ENCODE measurements at places on chromosomes 5 and 9.
A peak's percentile ranks its signal among the peaks of the same experiment; 100 is the strongest.

DNA sequence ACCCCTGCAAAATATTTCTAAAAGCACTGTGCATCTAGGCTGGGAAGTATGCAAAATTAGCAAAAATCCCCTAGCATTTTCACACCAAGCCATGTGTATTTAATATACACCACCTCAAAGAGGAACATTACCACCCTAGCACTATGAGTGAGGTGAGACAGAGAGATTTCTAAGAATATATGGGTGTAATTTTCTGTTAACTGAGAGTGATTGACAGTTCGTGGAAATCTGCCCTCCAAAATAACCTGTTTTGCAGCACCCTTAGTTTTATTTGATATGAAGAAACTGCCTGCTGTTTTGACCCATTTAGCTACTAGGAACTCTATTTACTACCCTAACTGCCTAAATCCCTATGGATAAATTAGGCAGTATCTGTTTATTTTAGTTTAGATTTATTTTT is 64.2 kb upstream of the CDKN2B start:
- no peaks in the 10 kb centered on the region for H3K4me1 ChIP-seq
- no peak overlapping the region for H3K27ac ChIP-seq
- H3K4me3 ChIP-seq = no peak overlapping the region
- DNase-seq = no peak
- H3K36me3 ChIP-seq = no peaks in the 10 kb centered on the region
- no peaks in the 10 kb centered on the region for H3K27me3 ChIP-seq

- DNase-seq = no peak
- H3K27me3 ChIP-seq = no peaks in the 10 kb centered on the region
- no peak overlapping the region for H3K27ac ChIP-seq
- H3K4me1 ChIP-seq = no peaks in the 10 kb centered on the region
- no peaks in the 10 kb centered on the region for H3K36me3 ChIP-seq
- no peak overlapping the region for H3K4me3 ChIP-seq
Measured at GRCh38 chr5:66358741-66359140, 214.6 kb downstream of the SREK1 start.

DNA sequence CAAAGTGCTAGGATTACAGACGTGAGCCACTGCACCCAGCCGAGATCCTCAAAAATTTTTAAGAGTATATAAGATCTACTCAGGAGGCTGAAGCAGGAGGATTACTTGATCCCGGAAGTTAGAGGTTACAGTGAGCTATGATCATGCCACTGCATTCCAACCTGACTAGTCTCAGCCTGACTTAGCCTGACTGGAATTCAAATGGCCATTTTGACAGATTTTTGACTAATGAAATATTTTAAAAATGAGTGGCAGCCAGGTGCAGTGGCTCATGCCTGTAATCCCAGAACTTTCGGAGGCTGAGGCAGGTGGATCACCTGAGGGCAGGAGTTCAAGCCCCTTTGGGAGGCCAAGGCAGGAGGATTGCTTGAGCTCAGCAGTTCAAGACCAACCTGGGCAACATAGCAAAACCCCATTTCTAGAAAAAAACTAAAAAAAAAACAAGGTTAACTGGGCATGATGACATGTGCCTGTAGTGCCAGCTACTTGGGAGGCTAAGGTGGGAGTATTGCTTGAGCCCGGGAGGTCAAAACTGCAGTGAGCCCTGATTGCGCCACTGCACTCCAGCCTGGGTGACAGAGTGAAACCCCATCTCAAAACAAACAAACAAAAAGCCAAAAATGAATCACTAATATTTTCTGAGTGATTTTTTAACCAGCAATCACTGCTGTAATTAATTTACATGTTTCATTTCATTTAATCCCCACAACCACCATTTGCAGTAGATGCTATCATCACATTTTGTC is 16.6 kb downstream of the ATOX1 start:
- no peak for DNase-seq
- no peaks in the 10 kb centered on the region for H3K27me3 ChIP-seq
- no peak overlapping the region for H3K4me3 ChIP-seq
- peaks cover 13% of the 10 kb centered on the region for H3K36me3 ChIP-seq

GRCh38 chr5:62631909-62632580 is 53.4 kb downstream of the LRRC70 start:
- peak; percentile 23 for DNase-seq
- H3K4me3 ChIP-seq = no peak overlapping the region
- H3K27ac ChIP-seq = no peak overlapping the region
- no peaks in the 10 kb centered on the region for H3K27me3 ChIP-seq

DNA sequence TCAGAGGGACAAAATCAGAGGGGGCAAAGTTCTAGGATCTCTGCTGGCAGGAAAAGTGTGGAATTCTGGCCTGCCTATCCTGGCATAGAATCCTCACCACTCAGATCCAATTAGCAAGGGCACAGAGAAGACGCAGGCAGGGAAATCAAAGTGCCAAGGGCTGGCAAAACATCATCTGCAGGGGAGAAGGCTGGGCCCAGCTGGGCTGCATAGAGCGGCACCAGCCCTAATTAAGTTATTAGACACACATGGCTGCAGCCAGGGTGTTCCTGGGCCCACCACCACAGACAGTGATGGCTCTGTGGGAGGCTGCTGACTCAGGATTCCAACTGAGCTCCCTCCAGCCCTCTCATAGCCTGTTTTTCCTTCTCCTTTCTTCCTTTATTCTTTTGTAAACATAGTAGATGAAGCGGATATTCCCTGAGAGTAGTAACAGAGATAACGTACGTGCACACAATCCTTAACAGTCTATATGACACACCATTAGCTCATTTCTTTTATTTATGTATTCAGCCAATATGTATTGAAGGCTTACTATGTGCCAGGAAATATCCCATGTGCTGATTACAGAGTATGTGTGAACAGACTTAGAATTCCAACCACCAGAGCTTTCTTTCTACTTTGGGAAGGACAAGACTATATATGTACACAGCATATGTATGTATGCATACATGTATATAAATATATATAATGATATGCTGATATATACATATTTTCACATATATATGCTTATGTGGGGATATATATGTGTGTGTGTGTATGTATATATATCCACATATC is 236.1 kb downstream of the ASTN2 start:
- DNase-seq = no peak
- no peak overlapping the region for H3K4me3 ChIP-seq
- H3K4me1 ChIP-seq = no peaks in the 10 kb centered on the region
- H3K36me3 ChIP-seq = no peaks in the 10 kb centered on the region

DNA sequence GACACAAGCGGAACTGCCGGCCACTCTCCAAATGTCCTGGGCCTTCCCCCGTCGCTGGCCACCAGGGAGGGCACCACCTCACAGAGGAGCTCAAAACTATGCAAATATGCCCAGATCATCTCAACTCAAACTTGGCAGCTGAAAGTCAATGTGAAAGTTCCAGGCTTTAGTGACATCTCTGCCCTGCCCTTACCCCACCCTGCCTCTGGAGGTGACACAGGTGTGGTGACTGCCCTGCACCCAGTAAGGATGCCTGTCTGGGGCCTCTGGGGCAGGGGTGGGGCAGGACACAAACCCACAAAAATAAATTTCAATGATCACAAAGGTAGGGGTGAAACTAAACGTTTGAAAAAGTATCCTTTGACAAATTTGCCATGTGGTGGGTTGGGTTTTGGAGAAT is 213.4 kb downstream of the HSPA4 start:
- no peaks in the 10 kb centered on the region for H3K36me3 ChIP-seq
- H3K27me3 ChIP-seq = no peaks in the 10 kb centered on the region

DNA sequence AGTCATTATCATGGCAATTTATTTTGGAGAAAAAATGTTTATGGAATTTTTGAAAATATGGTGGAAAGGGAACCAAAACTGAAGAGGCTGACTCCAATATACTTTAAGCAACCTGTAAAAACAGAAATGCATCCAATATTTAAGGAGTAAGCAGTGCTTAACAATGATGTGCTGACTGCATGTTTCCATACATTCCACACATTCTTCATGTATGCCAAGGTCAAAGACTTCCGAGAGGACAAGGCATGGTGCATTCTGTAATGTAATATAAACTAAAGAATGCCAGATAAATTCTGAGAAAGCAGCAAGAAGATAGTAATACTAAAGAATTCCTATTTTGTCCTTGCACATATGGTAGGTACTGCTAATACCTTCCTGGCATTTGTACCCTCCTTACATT is 2015.9 kb upstream of the CDH9 start:
- no peaks in the 10 kb centered on the region for H3K36me3 ChIP-seq
- no peaks in the 10 kb centered on the region for H3K27me3 ChIP-seq
- H3K4me1 ChIP-seq = no peaks in the 10 kb centered on the region
- no peak overlapping the region for H3K4me3 ChIP-seq
- DNase-seq = no peak

- peaks cover 3% of the 10 kb centered on the region for H3K36me3 ChIP-seq
- no peaks in the 10 kb centered on the region for H3K27me3 ChIP-seq
- H3K27ac ChIP-seq = no peak overlapping the region
- DNase-seq = no peak
- no peaks in the 10 kb centered on the region for H3K4me1 ChIP-seq
Measured at GRCh38 chr5:64973215-64973614, 204.5 kb downstream of the CWC27 start.

DNA sequence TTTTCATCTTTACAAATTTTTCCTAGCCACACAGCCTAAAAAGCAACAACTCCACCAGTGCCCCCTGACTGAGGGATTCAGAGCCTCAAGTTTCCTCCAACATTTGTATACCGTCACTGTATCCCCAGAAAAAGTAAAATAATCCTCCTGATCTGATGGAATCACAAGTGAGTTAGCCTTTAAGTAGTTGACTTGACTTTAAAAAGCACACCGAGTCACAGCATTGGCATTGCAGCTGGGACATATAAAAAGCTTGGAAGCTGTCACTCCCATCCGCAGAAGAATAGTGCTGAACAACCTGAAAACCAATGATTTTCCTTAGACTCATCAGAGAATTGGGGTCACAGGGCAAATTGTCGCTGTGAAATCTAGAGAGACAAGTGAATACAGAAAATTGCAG is 41.6 kb upstream of the FBN2 start:
- DNase-seq = no peak
- no peaks in the 10 kb centered on the region for H3K4me1 ChIP-seq
- no peak overlapping the region for H3K27ac ChIP-seq
- H3K4me3 ChIP-seq = no peak overlapping the region

DNA sequence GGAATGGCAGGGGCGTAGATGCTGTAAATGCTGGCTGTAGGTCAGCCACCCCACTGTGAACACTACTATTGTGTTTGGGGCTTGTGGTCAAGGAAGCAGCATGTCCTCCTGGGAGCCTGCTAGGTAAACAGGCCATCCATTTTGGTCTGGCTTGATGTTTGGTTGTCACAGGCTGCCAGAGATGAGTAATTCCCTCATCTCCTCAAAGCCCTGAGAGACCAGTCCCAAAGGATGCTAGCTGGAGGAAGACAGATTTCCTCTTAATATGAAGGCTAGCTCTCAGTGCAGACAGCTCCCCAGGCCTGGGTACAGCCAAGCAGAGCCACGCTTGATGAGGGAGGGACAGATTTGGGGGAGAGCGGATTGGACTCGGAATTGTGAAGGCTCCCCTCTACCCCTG is 72.5 kb upstream of the MAP1B start:
- no peaks in the 10 kb centered on the region for H3K27me3 ChIP-seq
- H3K4me1 ChIP-seq = no peaks in the 10 kb centered on the region
- no peak overlapping the region for H3K27ac ChIP-seq
- H3K36me3 ChIP-seq = no peaks in the 10 kb centered on the region
